ENCODE measurements at places on chromosomes 12 and 14.

DNA sequence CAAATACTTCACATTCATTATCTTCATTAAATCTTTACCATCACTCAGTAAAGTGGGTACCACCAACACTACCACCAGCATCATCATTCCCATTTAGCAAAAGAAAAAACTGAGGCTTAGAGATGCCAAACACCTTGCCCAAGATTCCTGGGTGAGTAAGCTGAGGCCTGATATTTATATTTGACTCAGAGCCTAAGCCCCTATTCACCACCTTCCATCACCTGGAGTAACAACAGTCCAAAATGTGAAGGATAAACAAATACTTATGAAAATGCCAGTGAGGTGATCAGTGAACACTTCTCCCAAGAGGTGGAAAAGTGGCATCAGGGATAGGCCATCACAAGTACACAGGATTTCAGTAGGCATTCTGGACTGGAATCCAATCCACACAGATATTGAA is 3.7 kb downstream of the SLC38A1 start:
- no peak for DNase-seq

- no peak for DNase-seq
Observed at GRCh38 chr14:82298811-82299210, 765.2 kb upstream of the SEL1L start.

DNA sequence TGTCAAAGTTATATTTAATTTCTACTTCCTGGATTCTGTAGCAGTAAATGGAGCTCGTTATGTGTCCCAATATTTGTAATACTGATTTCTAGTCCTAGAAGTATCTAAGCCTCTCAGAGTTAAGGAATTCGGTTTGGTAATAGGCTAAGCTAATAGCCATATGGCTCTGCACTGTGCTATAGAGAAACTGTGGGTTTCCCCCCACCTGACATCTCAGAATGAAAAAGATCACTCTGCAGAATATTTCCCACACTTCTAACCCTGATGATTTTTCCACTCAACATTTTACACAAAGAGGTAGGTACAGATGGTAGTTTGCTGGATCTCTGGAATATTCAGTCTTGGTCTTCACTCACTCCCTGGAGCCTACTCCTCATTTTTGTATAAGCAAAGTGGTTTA is 71.2 kb downstream of the BORCS5 start:
- no peak for DNase-seq

DNA sequence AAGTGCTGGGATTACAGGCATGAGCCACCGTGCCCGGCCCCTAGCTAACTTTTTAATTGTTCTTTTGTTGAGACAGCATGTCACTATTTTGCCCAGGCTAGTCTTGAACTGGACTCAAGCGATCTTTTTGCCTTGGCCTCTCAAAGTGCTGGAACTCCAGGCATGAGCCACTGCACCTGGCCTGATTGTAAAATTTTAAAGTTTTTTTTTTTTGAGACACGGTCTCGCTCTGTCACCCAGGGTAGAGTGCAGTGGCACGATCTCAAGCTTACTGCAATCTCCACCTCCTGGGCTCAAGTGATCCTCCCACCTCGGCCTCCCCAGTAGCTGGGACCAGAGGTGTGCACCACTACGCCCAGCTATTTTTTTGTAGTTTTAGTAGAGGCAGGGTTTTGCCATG is 79.1 kb upstream of the SINHCAF start:
- DNase-seq: no peak

DNA sequence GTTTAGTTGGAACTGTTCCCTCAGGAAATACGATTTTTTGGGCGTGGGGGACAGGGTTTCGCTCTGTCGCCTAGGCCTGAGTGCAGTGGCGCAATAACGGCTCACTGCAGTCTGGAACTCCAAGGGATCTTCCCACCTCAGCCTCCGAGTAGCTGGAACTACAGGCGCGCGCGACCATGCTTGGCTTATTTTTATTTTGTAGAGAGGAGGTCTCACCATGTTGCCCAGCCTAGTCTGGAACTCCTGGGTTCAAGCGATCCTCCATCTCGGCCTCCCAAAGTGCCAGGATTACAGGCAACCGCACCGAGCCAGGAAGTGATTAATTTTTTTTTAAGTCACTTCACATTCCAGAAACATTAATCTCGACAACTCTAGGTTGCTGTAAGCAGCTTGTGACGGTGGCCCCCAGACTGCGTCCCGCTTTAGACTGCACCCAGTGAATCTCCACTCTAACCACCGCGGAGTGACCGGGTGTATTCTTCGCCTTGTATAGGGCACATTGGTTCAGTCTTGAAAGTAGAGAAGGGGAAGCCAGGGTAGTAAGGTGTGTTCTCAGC is 830 bp upstream of the MIS18BP1 start:
- DNase-seq: no peak

DNA sequence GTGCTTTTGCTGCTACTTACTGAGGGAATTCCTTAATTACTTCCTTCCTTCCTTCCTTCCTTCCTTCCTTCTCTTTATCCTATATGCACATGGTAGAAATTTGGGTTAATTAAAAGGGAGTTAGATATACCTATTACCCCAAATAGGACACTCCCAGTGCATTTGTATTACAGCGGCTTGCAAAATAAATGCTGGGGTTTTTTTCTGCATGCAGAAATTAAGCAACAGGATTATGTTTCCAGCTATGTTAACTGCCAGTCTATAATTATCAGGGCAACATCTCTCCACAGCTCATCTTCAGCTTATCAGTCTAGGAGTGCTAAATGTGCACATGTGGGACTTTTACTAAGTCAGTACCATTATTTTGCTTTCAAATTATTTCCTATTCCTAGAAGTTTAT is 132.9 kb upstream of the SLC35F4 start:
- DNase-seq: no peak

DNA sequence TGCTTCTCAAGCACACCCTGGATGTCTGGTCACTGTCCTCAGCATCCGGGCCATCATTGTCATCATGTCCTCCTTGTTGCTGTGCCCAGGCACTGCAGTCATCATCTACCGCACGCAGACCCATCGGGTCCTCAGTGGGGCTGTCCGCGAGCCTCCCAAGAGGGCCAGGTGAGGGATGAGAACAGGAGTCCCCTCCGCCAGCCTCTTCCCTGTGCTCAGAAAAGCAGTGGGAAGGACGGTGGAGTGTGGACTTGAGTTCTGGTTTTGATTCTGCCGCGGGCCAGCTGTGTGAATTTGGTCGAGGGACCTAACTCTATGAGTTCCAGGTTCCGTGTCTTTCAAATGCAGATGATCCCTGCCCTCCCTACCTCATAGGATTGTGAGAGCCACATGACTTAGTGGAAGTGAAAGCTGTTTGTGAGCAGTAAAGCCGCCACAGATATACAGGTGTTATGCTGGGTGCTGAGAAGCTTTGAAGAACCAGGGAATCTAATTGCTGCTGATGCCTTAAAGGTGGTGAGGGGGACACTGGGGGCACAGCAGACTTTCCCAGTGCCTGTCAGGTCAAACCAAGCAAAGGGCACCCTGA is 122.9 kb upstream of the RAP1B start:
- DNase-seq: no peak

- no peak for DNase-seq
Observed at GRCh38 chr14:102957222-102957621, 34.8 kb downstream of the AMN start.

DNA sequence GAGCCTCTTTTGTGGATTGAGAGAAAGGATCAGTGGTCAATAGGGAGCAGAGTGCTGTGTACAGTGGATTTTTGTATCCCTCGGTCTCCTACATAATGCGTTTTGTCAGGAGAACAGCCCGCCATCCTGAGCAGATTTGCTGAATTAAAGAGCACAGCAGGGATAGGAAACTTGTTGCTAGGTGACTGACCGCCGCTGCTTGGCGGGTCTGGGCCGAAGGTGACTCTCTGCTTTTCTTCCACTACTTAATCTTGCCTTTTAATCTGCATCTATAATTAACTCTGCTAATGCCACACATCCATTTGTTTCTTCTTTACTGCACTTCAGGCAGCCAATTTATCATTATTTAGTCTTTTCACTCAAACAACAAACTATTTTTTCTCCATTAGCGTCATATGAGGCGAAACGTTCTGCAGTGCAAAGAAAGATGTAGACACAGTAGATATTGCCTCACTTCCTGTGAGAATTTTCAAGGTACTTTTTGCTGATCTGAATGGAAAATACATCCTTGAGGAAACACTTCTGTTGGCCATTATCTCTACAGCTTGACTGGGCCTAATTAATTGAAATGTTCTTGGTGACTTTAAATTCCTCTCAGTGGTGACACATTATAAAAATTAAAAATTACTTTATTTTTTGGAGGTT is 108.0 kb downstream of the PPM1A start:
- DNase-seq: no peak

DNA sequence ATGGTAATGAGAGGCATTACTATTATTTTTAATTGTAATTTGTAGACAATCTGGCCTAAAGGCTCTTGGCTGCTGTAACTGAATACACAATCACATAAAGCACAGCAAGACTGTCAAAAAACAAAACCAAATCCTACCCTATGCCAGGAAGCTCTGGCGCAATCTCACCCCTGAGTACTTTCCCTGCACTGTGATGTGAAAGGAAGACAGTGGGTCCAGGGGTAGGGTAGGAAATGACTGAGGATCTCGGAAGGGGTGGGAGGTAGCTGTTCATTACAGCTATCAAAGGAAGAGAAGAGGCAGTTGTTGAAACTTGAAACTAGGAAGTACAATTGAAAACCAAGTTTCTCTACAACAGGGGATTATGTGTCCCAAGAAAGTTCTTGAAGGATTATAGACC is 202.8 kb downstream of the ANO2 start:
- DNase-seq: no peak

GRCh38 chr14:54023027-54023426 is 66.4 kb upstream of the BMP4 start:
- DNase-seq: no peak

DNA sequence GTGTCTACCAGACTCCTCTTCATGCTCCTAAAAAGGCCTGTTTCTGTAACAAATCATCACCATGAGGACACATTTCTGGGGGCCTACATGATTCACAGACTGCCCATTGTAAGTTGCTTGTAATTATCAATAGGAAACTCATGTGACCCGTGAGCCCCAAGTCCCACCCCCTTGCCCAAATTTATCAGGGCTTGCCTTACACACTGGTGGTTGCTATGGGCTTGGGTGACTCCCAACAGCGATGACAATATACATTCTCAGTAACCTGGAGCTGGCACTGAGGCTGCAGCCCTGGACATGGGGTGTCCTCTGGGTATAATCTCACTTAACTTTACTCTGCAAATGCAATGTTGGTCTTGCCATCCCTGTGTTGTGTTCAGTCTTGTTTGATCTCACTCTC is 149.2 kb downstream of the NRXN3 start:
- no peak for DNase-seq

GRCh38 chr14:21256539-21257393 is 12.5 kb downstream of the HNRNPC start:
- no peak for DNase-seq

- DNase-seq: no peak
Observed at GRCh38 chr14:90302529-90303303, 29.0 kb downstream of the NRDE2 start.
